ENCODE measurements at places on chromosomes 3 and 15. TPM values are rescaled to one million over a fixed set of nuclear protein-coding genes. Genes with fewer than 3 reads are reported as not detected.

The FANCD2OS gene
- total RNA-seq = not detected

The GCSAM gene
- total RNA-seq = not detected

The STARD5 gene
- total RNA-seq = 0.20 TPM

The PRR20G gene
- total RNA-seq = not detected

The ISLR gene
- not detected for total RNA-seq

The ALDH1A3 gene
- 52.1 TPM for total RNA-seq

The CRABP1 gene
- not detected for total RNA-seq

The UBE3A gene
- 70.2 TPM for total RNA-seq

The CD86 gene
- total RNA-seq = not detected

The CHRFAM7A gene
- total RNA-seq = 3.8 TPM

The AHSG gene
- not detected for total RNA-seq
